Activated CD4-positive, alpha-beta T cell treated with anti-CD3 and anti-CD28 coated beads, Interleukin-2, amount 50 U/mL, for 24 hours (primary cell): ENCODE measurements at places on chromosomes 16 and 17.

- no peak for DNase-seq
Observed at GRCh38 chr16:84922351-84923120, 88.8 kb downstream of the ZDHHC7 start.

DNA sequence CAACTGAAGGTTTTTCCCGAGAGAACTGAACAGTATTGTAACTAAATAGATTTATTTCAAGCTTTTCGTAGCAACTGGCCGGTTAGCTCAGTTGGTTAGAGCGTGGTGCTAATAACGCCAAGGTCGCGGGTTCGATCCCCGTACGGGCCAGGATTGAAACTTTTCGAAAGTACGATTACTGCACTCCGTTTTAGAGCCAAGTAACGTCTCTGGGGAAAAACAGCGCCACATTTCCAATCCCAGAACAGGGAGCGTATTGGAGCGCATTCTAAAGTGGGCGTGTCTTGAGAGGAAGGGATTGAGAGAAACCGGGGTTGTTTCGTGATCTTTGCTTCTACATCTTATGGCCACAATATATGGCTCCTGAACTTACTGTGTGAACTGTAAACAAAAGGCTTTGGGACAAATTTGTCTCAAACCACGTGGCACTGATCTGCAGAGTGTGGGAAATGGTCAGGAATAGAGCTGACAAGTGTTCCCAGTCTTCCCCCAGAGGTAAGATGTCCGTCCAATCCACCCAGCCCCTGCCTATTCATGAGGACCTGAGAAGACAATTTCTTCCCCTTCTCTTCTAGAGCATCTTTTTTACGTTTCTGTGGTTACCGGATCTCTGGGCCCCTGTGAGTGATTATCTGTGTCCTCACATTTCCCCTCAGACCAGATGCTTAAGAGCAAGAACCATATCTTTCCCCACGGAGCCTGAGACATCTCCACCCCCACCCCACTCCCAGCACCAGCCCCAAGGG is 2.3 kb downstream of the BORCS6 start:
- peak; percentile 92 for DNase-seq

DNA sequence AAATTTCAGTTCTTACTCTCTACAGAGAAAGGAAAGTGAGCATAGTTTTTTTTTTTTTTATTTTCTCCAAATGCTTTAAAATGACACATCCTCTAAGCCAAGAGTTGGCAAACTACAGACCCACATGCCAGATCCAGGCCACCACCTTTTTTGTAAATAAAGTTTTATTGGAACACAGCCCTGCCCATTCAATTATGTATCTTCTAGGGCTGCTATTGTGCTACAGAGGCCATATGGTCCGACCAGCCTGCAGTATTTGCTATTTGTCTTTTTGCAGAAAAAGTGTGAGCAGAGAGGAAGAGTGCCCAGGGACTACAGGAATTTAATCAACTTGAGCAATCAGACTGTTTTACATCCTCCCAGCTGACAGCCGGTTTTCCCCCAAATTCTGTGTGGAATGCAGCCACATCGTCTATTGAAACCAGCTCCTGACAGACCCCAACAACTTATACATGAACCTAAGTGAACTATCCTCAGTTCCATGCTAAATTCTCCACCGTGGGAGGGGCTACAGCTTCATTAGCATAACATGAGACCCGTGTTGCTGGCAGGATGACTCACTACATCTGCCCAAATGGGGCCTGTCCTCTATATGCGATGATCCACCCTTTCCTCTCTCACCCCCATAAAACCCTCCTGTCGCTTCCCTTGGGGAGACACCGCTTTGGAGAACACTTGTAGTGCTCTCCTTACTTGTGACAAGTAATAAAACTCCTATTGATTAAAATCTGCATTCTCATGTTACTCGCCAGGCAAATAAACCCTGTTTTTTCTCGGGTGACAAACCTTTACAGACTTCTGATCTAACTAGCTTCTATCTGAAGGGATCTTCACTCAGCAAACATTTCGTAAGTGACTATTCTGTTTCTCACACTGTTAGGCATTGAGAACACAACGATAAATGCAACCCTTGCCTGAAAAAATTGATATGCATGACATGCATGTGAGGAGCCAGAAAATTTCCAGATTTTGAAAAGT is 149.4 kb upstream of the HS3ST3A1 start:
- no peak for DNase-seq

GRCh38 chr16:58699151-58699550 is 14.6 kb upstream of the SLC38A7 start:
- DNase-seq: no peak

GRCh38 chr17:58176200-58176599 is 9.4 kb downstream of the OR4D2 start:
- DNase-seq: no peak

DNA sequence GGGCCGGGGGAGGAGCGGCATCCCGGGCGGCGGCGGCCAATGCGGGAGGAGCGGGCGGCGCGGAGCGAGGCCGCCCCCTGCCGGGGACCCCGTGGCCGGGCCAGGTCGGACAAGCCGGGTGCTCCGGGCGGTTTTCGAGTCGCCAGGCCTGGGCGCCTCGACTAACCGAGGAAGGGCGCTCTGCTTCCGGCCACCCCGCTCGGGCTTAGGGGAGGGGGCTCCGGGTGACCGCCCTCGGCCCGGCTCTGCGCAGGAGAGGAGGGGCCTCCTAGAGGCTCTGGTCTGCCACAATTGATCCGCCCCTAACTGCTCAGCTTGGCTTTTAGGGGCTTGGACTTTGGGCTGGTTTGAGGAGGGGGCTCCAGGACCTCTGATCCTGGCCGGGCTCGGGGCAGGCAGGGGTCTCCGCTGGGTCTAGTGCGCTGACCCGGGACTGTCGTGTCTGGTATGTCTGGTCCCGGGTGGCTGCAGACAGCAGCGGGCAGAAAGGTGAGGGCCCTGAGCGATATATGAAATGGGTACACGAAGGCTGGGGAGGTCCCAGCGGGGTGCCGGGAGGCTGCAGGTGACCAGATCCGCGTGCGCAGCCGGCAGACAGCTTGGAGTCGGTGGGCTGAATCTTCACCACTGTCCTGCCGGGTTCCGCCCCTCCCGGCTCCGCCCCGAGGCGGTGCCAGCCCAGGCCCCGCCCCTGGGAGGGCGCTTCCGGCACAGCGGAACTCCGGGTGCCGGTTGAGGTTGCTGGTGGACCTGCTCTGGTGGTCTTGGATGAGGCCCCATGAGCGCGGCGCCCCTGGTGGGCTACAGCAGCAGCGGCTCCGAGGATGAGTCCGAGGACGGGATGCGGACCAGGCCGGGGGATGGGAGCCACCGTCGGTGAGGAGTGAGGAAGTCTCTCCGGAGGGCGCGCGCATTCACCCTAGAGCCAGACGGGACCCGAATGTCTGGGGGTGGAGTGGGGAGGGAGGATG is at the start of gene USB1:
Gene USB1 (plus strand): TSS at position 702 of the 971 bp plus-strand sequence. CDS start 77 bp downstream, at position 779.
- DNase-seq: peak; percentile 76

DNA sequence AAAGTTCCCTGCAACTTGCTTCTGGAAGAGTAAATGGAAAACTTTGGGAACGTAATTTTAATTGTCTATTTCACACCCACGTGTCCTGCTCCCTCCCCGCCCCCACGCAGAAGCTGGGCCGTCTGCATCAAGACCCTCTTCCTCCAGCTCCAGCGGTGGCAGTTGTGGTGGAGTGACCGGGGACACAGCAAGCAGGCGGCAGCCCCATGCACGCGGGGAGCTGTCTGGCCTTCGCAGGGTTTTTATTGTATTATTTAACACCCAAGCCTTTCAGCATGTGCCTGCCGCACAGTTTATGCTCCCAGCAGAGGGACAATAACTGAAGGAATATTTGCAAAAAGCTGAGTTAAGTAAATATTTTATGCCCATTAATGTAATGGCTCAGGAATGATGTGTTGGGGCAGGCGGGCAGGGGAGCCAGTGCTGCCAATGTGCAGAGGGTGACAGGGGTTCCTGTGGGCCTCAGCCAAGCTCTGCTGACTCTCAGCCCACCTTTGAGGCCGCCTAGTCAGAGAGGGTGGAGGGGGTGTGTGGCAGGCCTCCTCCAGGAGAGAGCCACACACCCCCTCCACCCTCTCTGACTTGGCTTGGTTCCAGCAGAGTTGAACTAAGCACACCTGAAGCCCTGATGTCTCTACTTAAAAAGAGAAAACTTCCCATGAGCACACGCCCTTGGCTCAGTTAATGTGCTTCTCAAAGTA is 32.4 kb upstream of the ENPP7 start:
- no peak for DNase-seq

DNA sequence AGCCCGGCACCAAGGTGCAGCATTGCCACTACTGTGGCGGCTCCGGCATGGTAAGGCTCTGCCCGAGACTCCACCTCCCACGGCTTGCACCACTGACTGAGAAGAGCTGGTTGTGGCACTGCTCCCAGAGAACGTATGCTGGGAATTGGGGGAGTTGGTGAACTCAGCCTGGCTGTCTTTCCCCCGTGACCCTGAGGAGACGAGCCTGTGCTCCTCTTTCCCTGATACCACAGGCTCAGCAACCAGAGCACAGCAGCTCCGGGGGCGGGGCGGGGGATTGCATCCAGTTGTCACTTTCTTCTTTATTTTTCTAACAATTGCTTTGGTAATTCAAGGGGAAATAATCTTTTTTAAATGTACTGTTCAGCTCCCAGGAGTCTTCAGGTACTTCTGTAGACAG is 16.7 kb downstream of the DNAJA3 start:
- DNase-seq: no peak

DNA sequence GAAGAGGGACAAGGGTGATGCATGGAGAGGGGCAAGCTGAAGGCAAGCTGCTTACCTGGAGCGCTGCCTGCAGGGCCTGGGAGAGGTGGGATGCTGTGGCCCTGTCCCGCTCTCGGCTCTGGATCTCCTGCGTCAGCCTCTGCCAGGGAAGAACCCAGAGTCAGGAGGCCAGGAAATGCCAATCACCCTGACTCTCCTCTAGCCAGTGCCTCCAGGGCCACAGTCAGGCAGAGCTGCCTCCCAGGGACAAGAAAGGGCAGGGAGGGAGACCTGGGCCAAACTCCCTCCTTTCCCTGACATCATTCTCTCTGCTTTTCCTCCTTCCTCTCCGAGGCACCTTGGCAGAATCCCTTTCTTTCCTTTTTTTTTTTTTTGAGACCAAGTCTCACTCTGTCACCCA is 11.3 kb downstream of the CDK3 start:
- DNase-seq: no peak

DNA sequence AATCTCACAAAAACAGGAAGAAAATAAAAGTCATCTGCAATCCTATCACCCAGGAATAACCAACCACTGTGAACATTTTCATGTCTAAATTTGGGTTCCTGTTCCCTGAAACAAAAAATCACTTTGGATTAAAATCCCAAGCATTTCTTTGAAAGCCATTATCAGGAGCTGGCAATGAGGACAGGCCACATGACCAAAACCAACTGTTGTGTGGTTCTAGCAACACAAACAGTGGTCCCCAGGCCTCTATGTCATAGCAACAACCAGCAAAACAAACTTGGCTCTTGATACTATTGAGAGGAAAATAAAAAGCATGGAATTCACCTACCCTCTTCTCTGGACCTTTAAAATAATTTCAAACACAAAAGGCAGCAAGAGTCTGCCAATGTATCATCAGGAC is 252.5 kb downstream of the SLC39A11 start:
- no peak for DNase-seq

DNA sequence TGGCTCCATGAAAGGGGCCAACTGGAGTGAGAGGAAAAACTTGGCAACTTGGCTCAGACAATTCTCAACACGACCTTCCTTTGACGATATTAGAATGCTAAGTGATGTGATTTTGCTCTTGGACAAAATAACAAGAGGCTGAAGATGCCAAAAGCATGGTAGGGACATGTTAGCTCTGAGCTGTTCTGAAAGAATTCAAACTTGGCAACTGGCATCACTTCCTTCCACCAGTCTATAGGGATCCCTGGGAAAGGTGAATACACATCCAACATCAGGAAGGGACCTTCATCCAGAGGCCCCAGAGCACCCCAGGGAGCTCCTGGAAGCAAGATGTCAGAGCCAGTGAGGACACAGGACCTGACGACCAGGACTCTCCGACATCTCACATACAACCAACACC is 4.3 kb downstream of the KRT37 start:
- no peak for DNase-seq

GRCh38 chr16:89547291-89547690 is 13.2 kb upstream of the RPL13 start:
- no peak for DNase-seq

- DNase-seq: no peak
Observed at GRCh38 chr16:66701026-66701425, 4.5 kb upstream of the CMTM4 start.

DNA sequence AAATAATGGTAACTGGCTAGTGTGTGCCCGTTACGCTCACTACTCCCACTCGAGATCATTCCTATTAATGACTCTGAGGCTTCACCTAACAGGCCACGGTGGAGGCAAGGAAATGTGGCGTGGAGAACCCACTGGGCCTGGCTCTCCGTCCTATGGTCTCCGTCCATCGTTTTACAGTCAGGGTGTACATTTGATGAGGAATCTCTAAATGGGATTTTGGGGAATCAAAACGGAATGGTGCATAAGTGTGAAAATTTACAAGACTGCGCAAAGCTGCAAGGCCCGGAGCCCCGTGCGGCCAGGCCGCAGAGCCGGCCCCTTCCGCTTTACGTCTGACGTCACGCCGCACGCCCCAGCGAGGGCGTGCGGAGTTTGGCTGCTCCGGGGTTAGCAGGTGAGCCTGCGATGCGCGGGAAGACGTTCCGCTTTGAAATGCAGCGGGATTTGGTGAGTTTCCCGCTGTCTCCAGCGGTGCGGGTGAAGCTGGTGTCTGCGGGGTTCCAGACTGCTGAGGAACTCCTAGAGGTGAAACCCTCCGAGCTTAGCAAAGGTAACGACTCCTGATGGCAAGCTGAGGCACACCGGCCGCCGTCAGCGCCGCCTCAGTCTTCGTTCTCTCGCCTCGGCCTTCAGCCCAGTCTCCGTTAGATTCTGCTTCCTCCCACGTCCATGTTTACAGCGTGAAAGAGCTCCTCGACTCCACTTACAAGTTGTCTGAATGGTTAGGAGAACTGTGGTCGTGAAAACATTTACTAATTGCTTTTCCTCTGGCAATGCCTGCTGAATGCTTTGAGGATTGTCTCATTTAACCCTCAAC is at the start of gene RAD51C:
Gene RAD51C (plus strand): TSS at position 364 of the 817 bp plus-strand sequence. CDS start 42 bp downstream, at position 406.
- peak; percentile 78 for DNase-seq

GRCh38 chr17:55794725-55795482 is 44.1 kb downstream of the PCTP start:
- DNase-seq: no peak

- no peak for DNase-seq
Observed at GRCh38 chr16:62254847-62255246, 218.6 kb upstream of the CDH8 start.

DNA sequence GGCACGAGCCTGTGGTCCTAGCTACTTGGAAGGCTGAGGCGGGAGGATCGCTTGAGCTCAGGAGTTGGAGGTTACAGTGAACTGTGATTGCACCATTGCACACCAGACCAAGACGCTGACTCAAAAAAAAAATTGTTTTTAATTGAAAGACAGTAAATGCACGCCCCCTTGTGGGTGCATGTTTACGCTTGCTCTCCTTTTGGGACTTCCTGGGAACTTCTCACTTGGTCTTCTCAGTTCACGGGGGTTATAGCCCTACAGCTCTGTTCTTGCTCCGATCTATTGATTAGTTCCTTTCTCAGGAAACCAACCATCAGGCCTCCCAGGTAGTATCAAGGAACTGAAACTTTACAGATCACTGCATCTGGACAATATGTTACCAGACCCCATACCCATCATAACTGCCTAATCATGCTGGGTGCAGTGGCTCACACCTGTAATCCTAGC is 14.2 kb upstream of the RIPOR1 start:
- DNase-seq: peak; percentile 71

- no peak for DNase-seq
Observed at GRCh38 chr16:86919078-86919477, 340.7 kb downstream of the FOXL1 start.
